ENCODE measurements at places on chromosomes 5 and 9. TPM values are rescaled to one million over a fixed set of nuclear protein-coding genes. Genes with fewer than 3 reads are reported as not detected.

Gene NEUROG1
- not detected for total RNA-seq

Gene PHF24
- total RNA-seq = 0.29 TPM

Gene THOC3
- 45.8 TPM for total RNA-seq

Gene SEMA5A
- total RNA-seq = 29.3 TPM

Gene GM2A
- total RNA-seq = 38.1 TPM

- no peak for DNase-seq
These were observed 629.3 kb upstream of the ST8SIA4 start for GRCh38 chr5:101532430-101532829.

GRCh38 chr9:129150122-129150521, 27.9 kb downstream of the IER5L start:
- DNase-seq = no peak

DNA sequence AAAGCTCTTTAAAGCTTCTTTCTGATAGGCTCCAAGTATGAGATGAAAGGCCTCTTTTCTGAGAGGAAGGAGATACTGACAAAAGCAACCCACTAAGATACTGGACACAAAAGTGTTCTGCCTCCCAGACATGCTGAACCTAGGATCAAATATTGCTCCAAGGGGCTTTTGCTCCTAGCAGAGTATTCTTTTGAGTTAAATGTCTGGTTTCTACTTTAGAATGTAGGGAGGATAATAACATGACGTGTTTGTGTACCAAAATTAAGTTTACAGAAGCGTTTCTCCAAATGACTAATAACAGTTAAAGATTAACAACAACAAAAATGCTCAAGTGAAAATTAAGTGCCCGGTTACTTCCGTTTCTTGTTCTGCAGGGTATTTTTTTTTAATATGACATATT, 2293.3 kb upstream of the C9orf72 start:
- DNase-seq = no peak

GRCh38 chr9:15743512-15743911, 190.7 kb downstream of the CCDC171 start:
- DNase-seq = no peak

Measured in mucosa of gallbladder (tissue), 1 donor.